ENCODE measurements at places on chromosomes 13 and 19.

DNA sequence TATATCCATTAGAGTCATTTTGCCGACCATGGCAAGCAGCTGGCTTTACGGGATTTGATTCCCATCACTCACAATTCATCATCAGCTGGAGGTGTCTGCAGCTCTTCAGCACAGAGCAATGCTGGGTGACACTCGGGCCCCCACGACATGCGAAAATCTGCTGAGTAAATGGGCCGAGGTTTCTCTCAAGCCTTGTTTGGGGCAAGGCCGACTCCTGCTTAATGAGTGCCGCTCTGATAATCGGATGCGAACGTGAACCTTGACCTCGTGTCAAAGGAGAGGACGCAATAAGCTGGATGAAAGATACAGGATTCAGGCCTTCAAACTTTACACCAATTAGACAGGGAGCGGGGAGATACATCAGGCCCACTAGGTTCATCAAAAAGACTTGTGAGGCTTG, 65.2 kb downstream of the GGACT start:
- no peak for DNase-seq

DNA sequence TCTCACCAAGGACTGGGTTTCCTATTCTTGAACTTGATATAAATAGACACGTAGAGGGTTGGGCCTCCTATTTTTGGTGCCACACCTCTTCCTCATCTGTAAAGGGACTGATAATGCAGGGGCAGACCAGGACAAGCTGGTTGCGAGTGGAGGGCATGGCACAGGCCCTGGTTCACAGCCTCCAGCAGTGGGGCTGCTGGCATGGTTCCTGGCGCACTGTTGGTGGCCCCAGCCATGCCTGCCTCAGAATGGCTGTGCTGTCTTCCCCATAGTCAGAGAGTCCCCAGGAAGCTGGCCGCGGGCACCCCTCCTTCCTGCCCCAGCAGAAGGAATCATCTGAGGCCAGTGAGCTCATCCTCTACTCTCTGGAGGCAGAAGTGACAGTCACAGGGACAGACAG, 10.5 kb upstream of the OVOL3 start:
- DNase-seq, result no peak

DNA sequence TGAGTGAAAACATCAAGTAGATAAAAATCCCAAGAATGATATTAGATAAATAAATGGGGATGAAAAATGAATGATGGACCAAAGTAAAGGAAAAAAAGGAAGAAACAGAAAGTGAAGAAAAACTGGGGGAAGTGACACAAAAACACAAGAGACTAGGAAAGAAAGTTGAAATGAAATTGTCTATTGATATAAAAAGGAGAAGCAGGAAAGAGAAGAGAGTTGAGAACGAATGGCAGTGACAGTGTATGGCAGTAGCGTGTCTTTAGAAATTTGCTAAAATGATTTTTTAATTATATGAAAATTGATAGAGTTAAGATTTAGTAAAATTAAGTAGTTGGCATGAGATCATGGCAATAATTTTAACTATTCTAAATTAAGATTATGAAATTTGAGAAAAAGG, 36.3 kb upstream of the SGCG start:
- no peak for DNase-seq

DNA sequence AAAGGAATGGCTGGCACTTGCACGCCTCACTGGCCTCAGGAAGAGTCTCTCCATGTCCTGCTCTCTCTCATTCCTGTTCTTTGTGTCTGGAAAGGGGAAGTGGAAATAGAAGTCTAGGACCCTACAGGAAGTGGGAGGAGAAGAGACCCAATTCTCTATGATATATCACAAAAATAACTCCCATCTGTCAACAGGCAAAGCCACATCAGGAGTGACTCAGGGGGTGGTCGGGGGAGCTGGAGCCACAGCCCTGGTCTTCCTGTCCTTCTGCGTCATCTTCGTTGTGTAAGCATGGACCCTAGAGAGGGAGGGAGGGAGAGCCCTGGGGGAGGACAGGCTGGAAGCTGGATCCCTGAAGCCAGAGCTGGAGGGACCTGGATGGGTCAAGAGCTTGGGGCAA, 3.0 kb downstream of the SIGLEC9 start:
- no peak for DNase-seq

DNA sequence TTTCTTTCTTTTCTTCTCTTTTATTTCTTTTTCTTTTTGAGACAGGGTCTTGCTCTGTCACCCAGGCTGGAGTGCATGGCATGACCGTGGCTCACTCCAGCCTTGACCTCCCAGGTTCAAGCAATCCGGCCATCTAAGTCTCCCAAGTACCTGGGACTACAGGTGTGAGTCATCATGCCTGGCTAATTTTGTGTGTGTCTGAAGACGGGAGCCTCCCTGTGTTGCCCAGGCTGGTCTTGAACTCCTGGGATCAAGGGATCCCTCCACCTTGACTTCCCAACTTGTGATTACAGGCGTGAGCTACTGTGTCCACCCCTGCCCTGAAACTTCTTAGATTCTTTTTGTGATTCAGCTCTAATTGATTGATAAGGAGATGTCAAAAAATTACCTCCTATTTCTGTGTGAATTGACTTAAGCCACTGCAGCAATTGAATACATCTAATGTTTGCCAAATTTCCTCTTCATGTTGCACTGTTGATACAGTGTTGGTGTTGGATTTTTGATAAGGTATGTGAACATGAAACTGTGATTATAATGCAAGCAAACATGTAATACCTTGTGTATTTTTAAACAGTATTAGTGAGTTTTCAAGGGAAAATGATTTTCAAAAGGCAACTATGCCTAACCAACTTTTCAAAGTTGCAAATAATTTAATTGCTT, 22.6 kb downstream of the KLF5 start:
- no peak for DNase-seq

DNA sequence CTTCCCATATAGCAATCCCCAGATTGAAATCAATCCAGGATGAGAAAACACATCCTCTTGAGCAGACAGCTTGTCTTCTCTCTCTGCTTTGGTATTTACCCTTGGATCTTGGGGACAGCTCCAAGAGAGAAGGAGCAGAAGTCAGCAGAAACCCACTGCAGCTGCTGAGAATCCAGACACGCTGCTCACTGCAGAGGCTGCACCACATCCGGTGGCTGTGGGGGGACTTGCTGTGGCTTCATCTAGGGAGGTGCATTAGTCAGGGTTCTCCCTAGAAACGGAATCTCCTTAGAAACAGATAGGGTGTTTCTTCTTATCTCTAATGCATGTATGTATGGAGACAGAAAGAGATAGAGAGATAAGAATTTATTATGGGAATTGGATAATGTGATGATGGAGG, 2.7 kb downstream of the CYP4F12 start:
- DNase-seq, result no peak

GRCh38 chr19:423691-424466, 14.9 kb upstream of the C2CD4C start:
- no peak for DNase-seq

GRCh38 chr13:95275322-95276036, 25.8 kb downstream of the ABCC4 start:
- no peak for DNase-seq

DNA sequence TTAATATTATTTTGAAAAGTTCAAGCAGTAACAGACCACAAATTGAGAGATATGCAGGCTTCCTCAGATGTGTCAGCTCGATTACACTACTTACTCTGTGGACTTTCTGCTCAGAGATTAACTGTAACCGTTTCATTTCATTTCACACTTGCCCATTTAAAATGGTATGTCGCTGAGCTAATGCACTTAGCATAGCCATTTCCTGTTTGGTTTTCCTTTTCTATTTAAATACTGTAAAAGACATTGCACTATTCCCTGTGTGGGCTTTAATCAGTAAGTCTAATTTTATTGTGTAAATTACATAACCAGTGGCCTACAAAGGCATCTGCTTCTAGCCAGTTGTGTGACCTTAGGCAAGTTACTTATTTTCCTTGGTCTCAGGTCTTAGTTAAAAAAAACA, 237.6 kb downstream of the LACC1 start:
- peak; percentile 8 for DNase-seq

DNA sequence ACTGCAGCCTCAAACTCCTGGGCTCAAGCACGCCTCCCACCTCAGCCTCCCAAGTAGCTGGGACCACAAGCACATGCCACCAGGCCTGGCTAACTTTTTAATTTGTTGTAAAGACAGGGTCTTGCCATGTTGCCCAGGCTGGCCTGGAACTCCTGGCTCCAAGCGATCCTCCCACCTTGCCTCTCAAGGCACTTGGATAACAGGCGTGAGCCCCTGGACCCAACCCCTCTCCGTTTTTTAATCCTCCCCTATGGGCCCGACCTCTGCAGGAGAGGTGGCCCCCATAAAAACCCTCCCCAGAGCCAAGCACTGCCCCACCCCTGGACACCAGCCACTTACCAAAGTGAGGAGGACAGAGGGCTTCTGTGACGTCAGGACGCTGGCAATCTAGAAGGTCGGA, 28.6 kb downstream of the PEPD start:
- no peak for DNase-seq

DNA sequence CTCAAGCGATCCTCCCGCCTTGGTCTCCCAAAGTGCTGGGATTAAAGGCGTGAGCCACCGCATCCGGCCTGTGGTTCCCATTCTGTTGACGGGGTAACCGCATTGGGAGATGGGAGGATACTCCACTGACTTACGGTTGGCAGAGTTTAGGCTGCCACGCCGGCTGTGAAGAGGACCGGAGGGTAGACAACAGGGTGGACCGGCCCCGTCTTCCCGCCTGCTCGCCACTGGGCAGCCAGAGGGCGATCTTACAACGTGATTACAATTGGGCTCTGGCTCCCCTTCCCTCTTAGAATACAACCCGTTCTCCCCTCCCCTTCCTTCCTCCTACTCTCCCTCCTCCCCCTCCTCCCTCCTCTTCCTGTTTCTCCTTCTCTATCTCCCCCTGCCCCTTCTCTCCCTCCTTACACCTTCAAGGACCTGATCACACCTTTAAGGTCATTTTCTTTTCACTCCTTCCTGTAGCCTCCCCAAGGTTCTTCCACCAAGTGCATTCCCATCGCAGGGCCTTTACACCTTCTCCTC, 957 bp upstream of the CCDC194 start:
- no peak for DNase-seq

GRCh38 chr13:46756977-46757376, 40.0 kb downstream of the ESD start:
- DNase-seq, result no peak

DNA sequence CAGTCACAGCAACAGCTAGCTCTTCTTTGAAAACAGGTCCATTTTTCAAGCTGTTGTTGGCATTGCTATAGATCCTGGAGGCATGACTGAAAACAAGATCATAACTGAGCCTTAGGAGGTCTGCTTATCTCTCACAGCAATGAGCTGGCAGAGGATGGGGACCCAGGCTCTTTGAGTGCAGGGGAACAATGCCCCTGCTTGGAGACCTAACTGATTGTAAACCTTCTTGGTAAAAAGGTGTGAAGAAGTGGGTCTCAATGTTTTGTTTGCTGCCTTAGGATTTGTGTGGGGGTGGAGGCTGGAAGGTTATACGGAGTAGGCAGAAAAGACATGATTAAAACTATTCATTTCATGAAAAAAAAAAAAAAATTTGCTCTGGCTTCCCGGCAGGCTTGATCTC, 94.6 kb downstream of the EFNB2 start:
- DNase-seq, result no peak

- DNase-seq, result peak; percentile 63
Observed at GRCh38 chr13:94061301-94061700, 418.2 kb downstream of the DCT start.

- DNase-seq, result no peak
Observed at GRCh38 chr19:18131841-18132596, 20.9 kb upstream of the PIK3R2 start.

DNA sequence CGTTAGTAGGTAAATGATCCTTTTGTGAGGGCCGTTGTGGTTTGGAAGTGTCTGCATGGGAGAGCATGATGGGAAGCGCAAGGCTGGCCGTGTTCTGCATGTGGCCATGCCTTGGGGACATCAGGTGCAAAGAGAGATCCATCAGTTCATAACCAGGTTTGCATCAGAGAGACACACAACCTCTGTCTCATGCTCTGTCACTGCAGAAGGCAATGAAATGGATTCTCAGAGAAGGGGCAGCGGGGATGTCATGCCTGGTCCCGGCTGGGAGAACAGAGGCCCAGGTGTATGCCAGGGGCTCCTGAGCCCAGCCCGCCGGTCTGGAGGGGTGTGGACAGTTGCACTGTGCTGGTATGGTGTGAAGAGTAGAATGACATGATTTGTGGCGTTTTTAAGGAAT, 60.2 kb downstream of the GGACT start:
- DNase-seq, result no peak

DNA sequence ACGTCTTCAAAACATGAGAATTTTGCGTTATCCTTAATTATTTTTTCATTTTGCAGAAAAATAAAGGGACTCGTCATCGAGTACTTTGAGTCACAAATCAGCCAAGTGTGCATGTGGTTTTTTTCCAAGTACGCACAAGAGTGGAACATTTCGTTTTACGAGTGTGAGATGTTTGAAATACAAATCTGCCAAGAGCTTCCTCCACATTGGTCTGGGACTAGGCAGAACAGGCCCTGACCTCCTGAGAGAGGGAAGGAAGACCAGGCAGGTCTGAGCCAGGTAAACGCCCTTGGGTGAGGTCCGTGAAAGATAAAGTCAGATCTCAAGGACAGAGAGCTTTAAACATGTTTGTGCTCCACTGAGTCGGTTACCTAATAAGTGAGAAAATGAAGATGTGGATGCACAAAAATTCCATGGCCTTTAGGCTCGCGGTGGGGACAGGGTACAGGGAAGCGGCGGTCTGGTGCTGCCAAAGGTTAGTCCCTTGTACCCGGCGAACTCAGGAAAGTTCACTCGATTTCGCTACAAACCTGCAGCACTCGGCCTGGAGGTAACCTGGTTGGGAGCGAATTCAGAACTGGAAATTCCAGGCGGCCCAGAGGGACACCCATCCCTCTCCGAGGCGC, 473 bp upstream of the ITM2B start:
- no peak for DNase-seq

- DNase-seq, result no peak
Observed at GRCh38 chr13:26705536-26705935, 55.0 kb downstream of the GPR12 start.
